AG20443 (cell line): ENCODE measurements at places on chromosomes 16 and 17.

DNA sequence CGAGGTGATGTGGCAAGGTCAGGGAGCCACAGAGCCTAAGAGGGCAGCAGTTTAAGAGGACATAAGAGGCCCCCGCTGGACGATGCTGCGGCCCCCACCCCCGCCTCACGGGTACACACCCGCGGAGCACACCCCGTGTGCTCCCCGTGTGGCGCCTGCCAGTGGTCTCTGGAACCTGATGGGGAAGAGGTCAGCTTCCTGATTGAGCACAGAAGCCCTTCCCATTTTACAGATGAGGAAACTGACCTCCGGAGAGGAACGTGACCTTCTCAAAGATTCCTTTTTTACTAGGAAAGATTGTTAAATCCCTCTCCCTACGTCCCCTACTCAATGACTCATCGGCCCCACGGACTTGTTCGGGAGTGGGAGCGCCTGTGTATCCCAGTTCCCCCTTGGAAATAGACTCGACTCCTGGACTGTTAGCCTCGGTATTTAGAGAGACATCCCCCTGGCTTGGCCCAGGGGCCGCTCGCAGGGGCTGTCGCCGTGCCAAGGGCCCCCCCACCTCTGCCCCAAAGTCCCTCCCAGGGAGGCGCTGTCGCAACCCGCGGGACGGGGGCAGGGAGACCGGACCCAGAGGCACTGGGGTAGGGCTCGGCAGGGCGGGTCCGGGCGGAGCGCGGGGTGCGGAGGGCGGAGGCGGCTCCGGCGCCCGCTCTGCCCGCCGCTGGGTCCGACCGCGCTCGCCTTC lies at the start of gene ABCC3:
TSS of gene ABCC3 (plus strand) at position 658 of the 691 bp plus-strand sequence. CDS start 56 bp downstream, outside the sequence.
- peak; percentile 87 for DNase-seq

DNA sequence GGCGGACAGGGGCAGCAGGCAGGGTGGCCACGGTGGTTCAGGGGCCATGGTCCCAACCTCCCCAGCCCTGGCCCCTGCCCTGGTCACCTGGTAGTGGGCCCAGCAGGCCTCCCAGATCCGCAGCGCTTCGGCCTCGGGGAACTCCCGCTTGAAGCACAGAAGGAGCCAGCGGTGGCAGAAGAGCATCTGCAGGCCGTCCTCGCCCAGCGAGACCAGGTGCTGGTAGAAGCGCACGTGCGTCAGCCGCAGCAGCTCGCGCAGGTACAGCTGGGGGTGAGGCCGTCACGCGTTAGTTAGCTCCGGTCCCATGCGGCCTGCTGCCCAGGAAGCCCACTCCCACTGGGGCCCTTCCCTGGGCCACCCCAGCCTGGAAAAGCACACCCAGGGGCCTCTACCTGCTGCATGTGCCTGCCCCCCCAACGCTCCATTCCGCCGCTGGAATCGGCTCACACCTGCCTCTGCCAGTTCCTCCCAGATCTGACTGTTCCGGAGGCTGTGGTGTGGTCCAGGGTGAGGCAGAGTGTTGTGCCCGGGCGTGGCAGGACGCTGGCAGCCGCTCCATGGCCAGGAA lies 90.8 kb downstream of the TBC1D16 start:
- DNase-seq, result no peak

DNA sequence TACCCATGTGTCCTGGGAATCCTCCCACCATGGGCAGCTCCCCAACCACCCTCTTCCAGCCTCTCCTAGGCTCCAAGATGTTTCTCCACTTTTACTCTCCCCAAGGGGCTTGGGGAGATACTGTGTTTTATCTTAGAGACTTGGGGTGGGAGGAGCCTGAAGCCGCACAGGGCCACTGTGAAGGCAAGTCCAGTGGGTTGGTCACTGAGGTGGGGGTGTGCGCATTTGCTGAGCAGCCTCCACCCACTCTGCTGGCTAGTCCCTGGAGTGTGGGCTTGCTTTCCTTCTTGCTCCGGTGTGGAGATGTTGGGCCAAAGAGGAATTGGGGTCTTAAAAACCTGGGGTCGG lies 4.1 kb upstream of the CLDN9 start:
- DNase-seq, result no peak

DNA sequence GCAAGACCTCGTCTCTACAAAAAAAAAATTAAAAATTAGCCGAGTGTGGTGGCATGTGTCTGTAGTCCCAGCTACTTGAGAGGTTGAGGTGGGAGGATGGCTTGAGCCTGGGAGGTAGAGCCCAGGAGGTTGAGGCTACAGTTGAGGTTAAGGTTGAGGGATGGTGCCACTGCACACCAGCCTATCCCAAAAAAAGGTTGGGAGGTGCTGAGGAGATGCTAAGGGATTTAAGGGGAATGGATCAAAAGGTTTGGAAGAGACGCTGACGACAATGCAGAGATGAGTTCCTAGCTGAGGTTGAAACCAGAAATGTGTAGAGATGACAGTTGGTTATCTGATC lies 4.7 kb upstream of the NSMCE1 start:
- DNase-seq, result no peak

DNA sequence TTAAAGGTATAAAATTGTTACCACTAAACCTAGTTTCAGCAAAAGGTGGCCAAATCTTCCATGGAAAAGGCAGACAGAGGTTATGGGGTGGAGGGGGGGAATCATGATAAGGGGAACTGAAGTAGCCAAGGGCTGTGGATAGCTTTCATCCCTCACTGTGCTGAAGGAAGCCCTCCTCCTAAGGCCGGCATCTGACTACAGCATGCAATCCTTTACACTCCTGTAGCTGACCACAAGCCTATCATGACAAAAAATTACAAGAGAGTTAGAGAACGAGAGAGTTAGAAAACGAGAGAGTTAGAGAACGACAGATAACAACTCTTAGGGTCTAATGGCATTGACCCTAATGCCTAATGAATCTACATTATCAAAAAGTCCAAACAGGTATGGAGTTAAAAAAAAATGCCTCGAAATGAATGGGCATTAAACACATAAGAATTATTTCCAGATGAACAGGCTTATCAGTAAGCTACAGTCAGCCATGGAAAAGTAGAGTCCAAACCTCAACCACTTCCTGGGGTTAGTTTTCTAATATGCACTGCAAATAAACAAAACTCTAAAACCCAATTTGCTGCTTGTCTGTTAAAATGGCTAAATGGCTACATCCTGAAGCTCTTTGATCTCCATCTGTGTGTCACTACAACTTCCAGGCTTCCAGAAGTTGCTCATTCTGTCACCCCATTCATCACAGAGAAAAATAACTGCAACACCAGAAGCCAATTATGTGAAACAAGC lies 29.7 kb downstream of the DUSP14 start:
- no peak for DNase-seq

DNA sequence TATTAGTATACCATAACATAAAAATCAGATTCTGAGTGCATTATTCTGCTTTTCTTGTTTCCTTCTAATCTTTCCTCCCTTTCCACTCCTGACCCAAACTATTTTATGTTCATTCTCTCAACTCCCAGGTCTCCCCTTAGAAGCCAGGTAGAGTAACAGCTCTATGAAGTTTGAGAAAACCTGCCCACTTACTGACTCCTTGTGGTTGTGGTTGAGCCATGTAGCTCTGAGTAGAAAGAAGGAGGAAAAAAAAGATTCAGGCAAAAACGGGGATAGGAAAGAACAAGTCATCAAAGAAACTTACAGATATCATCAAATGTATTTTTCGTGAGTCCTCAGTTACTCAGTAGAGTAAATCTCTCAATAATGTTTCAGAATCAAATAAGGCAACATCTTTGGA lies 216.7 kb downstream of the PMP22 start:
- no peak for DNase-seq

GRCh38 chr17:67376415-67376736 lies 705 bp upstream of the PITPNC1 start:
- peak; percentile 41 for DNase-seq
